Stimulated activated CD4-positive, alpha-beta T cell treated with anti-CD3 and anti-CD28 coated beads, Interleukin-1b, Interleukin-23, amount 100 ng/mL, for 48 hours (primary cell): ENCODE measurements at places on chromosomes 1 and 21.

GRCh38 chr1:201487742-201488141 is 18.8 kb upstream of the PHLDA3 start:
- DNase-seq, result no peak

- no peak for DNase-seq
Observed at GRCh38 chr1:111880881-111881837, 108.3 kb downstream of the KCND3 start.

- no peak for DNase-seq
Observed at GRCh38 chr1:116066868-116067565, 44.2 kb upstream of the MAB21L3 start.

- no peak for DNase-seq
Observed at GRCh38 chr1:17197696-17198095, 7.2 kb upstream of the PADI1 start.

DNA sequence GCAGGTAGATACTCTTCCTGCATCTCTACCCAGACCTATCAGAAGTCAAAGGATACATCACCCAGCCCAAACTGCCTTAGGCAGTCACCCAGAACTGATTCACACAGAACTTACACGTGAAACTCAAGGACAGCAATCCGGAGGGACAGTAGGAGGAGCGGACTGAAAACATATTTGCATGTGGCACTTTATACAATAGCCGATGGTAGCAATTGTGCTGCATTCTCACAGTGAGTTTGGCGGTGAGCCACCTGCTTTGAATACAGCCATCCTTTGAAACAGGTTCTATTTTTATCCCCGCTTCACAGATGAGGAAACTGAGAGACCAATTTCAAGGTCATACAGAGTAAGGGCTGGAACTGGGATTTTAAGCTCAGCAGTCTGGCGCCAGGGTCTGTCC is 69.5 kb downstream of the EDEM3 start:
- no peak for DNase-seq

- no peak for DNase-seq
Observed at GRCh38 chr1:78255846-78256245, 210.1 kb downstream of the GIPC2 start.
